ENCODE measurements at places on chromosomes 3 and 15.
A peak's percentile ranks its signal among the peaks of the same experiment; 100 is the strongest.

DNA sequence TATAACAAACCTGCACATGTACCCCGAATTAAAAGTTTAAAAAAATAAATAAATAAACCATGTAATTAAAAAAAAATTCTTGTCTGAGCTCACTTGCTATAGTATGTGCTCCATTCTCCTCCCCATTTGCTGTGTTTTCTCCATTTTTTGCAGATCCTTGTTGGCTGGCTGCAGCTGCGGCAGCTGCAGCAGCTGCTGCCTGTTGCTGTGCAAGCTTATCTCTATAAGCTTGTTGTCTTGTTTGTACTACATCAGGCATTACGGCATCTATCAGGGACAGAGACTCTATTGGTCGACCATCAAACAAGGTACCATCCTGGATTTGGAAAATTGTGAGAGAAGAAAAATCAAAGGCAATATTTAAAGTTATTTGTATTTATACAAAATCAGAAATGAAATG is 145.9 kb downstream of the TBL1XR1 start:
- no peak for DNase-seq

DNA sequence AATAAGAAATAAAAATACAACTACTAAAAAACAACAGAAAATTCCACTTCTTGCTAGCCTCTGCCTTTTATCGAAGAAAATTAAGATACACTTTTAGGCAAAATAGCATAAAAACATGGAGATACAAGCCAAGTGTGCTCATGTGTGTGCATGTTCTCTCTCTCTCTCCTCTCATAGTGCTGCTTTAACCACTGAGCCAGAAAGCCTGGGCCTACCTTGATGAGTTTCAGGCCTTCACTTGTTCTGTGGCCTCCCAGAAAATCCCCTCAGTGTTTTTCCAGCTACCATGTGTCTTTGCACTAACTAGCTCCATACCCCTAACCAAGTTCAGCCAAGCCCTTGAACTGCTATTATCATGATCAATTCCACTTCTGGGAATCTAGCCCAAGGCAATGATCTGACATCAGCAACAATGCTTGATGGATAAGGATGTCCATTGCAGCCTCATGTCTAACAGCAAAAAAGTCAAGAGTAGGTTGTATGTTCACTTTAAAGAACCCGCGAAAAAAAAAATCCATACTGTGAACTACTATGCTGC is 18.1 kb downstream of the CYP11A1 start:
- no peak for DNase-seq

DNA sequence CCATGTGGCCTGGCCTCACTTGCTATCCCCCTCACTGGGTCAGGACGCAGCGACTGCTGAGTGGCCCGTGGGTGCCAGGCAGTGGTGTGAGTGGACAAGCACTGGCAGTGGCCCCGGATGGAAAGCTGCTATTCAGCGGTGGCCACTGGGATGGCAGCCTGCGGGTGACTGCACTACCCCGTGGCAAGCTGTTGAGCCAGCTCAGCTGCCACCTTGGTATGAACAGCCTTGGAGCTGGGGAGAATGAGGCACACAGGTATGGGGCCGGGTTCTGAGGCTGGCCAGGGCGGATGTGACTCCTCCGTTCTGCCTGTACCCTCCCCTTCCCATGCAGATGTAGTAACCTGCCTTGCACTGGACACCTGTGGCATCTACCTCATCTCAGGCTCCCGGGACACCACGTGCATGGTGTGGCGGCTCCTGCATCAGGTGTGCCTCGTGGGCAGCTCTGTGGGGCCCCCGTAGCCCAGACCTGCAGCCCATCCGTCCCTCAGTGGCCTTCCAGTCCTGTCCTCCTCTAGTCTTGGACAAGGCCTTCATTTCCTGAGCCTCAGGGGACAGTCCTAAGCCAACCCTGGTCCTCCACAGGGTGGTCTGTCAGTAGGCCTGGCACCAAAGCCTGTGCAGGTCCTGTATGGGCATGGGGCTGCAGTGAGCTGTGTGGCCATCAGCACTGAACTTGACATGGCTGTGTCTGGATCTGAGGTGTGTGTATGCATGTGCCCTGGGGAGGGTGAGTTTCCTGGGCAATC is 28.2 kb downstream of the NBEAL2 start:
- DNase-seq, result no peak

GRCh38 chr3:43620831-43621655 is 768 bp downstream of the ANO10 start:
- peak; percentile 39 for DNase-seq

DNA sequence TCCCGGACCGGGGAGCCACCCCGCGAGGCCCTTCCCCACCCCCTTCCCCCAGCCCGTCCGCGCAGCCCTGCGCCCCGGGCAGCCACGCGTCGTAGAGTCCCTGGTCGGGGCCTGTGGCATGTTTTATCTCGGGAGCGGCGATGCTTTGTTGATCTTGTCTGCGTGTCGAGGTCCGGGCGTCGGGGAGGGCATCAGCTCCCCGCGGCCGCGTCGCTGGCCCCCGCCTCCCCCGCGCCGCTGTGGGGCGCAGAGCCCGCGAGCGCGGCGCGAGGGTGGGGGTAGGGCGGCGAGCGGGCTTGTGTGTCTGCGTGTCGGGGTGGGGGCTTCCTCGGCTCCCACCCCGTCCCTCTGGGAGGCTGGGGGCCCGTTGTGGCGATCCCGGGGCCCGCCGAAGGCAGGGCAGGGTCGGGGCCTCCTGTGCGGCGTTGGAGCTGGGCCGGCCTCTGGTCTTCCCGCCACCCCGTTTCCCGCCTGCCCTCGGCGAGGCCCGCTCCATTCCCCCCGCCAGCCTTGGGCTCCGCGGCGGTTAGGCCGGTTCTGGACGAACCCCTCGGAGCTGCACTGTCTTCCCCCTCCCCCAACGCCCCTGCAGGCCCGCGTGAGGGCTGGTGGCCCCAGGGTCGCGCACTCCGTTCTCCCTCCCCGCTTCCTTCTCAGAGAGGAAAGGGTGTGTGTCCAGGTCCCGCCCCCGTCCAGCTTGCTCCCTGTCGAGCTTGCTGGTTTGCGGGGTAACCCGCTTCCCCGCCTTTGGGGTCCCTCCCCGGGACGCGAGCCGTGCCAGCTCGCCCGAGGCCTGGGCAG is 695 bp downstream of the GMPS start:
- DNase-seq, result peak; percentile 44

GRCh38 chr15:77430213-77430612 is 9.5 kb downstream of the HMG20A start:
- no peak for DNase-seq

DNA sequence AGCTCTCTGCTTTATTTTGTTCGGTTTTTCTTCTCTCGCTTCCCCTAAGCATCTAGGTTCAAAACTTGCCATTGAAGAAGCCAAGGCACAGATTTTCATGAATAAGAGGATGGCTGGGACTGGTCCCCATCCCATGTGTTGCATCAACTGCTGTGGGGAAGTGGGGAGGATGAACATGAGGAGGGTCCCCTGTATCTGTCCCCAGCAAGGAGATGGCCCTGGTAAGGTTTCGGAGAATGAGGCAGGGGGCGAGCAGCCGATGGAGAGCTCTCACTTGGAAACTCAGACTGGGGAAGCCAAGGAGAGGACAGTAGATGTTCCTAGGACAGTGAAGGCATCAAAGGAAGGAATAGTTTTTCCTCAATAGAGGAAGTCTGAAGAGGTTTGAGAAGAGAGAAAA is 142.0 kb upstream of the ATP2B2 start:
- DNase-seq, result no peak

DNA sequence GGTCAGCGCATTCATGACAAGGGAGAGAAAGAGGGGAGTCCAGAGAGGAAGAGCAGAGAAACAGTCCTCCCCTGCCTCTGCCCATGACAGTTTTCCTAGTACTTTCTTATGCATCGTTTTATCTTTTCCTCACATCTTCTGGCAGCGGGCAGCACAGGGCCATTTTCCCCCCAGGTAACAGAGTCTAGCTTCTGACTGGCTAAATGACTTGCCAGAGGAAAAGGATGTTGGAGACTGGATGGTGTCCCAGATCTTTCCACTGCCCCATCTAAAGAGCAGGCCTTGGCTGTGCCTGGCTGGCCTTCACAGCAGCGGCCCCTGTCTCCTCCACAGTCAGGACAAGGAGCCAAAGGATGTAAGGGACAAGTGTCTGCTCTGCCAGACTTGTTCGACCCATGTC is 59.3 kb downstream of the CTDSPL start:
- DNase-seq, result no peak

GRCh38 chr3:12557473-12558100 is 700 bp downstream of the MKRN2 start:
- peak; percentile 40 for DNase-seq
